Stimulated activated CD4-positive, alpha-beta T cell treated with anti-CD3 and anti-CD28 coated beads, Interleukin-4, amount 100 ng/mL, for 1 hour (primary cell): ENCODE measurements at places on chromosomes 6 and 20.

- no peak for DNase-seq
These were observed 643.8 kb upstream of the AGPAT4 start for GRCh38 chr6:161917645-161918044.

DNA sequence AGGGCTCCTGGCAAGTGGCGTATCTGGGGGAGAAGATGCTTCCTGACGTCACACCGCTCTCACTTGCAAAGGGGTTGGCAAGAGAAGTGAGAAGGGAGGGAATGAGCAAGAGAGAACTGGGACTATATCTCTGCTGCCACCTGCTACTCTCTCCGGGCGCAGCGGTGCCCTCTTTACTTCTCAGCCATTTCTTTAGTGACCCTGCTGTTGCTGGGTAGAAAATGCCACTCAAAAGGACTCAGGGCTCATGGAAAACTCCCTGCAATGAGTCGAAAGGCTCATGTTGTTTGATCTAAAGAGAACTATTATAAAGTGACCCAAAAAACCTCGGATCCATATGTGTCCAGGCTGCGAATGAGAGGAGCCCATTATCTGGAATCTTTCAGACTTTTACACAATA is 401.8 kb downstream of the SAMD5 start:
- no peak for DNase-seq

- DNase-seq, result no peak
These were observed 9.2 kb downstream of the POU3F2 start for GRCh38 chr6:98843271-98844243.

GRCh38 chr6:35415065-35415891 is 36.9 kb upstream of the FANCE start:
- peak; percentile 13 for DNase-seq

GRCh38 chr6:135185483-135185882 is 4.4 kb downstream of the MYB start:
- DNase-seq, result no peak

DNA sequence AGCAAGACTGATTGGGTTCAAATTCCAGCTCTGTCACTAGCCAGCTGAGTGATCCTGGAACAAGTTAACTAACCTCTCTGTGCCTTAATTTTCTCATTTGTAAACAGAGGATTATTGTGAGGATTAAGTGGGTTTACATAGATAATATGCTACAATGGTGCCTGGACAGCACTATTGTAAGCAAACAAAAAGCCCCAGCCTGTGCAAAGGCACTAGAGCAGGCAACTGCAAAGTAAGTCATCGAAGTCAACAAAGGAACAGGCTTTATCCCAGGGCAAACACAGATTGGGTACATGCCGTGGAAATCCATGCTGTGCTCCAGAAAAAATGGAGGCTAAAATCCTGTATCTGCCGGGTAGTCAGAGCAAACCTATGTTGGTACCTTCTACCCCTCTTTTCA is 43.2 kb upstream of the CTNNBL1 start:
- DNase-seq, result no peak

DNA sequence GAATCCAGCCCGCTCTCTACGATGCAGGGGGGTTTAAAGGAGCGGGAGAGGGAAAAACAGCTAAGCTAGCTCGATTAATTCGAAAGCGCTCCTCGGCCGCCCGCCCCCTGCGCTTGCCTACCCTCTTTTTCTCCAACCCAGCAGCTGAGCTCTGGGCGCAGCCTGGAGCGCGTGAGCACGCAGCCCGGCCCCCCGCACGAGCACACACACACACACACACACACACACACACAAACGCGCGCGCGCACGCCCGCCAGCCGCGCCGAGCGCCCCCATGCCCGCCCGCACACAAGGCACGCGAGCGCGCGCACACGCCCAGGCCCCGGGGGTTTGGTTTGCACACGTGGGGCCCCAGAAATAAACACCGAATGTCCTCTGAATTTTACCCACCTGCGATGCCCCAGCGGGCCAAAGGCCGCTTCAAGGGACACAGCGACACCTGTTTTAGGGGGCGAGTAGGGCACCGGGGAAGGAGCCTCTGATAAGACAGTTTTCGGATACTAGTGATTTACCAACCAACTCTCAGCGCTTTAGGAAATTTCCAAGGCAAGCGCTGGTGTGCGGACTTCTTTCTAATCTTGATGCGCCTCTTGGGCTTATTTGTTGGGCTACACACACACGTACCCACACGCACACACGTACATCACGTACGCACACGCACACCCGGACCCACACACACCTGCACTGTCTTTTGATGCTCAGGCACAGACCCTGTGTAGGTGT is 802 bp upstream of the NRN1 start:
- no peak for DNase-seq

DNA sequence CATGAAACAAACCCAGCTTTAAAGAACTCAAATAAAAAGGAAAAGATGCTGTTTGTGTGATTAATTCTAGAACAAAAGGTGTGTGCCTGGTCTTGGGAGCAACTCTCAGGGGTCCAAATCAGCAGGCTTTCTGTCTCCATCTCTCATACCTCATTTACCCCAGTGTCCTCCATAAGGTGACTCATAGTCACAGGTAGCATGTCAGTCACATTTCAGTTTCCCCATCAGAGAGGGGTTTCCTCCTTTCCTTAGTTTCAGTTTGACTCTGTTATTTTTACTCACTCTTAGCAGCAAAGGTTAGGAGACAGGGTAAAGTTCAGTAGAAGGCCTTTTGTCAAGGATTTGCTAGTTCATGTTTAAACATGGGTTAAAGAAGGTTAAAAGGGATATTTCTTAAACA is 46.2 kb downstream of the OGFRL1 start:
- DNase-seq, result no peak

DNA sequence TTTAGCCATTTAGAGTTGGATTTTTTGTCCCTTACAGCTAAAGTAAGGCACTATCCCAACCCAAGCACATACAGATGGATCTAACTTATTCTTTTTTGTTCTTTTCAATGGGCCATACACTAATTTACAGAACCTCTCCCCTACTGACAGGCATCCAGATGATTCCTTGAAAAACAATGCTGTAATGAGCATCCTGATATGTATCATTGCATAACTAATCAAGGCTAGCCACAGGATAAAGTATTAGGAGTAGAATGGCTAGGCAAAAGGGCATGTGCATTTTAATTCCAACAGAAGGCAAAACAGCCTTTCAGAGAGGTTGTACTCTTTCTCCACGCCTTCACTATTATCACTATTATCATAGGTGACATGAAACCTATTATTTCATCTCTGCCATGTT is 54.1 kb downstream of the ELOVL5 start:
- DNase-seq, result no peak

- DNase-seq, result no peak
These were observed 6.5 kb upstream of the DDO start for GRCh38 chr6:110421749-110422443.

GRCh38 chr20:41080866-41081265 is 52.2 kb downstream of the TOP1 start:
- no peak for DNase-seq

- DNase-seq, result no peak
These were observed 113.3 kb downstream of the LINC00237 start for GRCh38 chr20:20992686-20993360.

DNA sequence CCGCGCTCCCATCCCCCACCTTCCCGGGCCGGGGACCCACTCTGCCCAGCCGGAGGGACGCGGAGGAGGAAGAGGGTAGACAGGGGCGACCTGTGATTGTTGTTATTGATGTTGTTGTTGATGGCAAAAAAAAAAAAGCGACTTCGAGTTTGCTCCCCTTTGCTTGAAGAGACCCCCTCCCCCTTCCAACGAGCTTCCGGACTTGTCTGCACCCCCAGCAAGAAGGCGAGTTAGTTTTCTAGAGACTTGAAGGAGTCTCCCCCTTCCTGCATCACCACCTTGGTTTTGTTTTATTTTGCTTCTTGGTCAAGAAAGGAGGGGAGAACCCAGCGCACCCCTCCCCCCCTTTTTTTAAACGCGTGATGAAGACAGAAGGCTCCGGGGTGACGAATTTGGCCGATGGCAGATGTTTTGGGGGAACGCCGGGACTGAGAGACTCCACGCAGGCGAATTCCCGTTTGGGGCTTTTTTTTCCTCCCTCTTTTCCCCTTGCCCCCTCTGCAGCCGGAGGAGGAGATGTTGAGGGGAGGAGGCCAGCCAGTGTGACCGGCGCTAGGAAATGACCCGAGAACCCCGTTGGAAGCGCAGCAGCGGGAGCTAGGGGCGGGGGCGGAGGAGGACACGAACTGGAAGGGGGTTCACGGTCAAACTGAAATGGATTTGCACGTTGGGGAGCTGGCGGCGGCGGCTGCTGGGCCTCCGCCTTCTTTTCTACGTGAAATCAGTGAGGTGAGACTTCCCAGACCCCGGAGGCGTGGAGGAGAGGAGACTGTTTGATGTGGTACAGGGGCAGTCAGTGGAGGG is 2.8 kb downstream of the SOX4 start:
- DNase-seq, result peak; percentile 8

DNA sequence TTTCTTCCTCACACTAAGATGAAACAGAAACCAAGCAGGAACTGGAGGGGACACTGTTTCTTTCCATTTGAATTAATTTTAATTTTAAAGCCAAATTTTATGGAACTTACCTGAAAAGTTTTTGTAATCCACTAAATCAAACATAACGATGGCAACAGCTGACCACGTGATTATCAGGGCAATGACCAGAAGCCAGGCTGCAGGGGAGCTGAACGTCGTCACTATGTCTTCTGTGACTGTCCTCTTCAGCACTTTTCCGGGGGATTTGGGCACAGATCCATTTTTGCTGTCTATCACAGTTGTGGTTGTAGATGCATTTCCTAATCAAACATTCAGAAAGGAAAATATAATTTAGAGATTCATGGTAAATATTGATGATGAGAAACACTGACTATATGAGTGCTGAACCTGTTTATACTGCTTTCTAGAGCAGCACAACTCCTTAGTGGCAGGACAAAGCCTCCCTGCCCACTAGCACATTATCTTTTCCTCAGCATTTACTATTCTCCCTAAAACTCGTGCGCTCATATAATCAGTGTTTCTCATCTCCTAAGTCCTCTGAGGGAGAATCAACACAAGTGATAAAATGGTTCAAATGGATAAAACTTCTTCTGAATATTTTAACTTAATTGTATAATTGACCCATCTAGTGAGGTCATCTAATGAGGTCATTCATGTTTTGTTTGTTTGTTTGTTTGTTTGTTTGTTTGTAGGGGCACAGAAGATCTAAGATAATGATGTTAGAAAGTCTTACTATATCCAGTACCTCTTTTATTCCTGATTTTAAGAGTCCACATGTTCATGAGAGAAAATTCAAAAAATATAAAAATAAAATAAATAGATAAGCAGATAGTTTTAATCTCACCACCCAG is 65.7 kb downstream of the TRDN start:
- no peak for DNase-seq

- DNase-seq, result no peak
These were observed 38.1 kb upstream of the PDE7B start for GRCh38 chr6:135813401-135813800.

DNA sequence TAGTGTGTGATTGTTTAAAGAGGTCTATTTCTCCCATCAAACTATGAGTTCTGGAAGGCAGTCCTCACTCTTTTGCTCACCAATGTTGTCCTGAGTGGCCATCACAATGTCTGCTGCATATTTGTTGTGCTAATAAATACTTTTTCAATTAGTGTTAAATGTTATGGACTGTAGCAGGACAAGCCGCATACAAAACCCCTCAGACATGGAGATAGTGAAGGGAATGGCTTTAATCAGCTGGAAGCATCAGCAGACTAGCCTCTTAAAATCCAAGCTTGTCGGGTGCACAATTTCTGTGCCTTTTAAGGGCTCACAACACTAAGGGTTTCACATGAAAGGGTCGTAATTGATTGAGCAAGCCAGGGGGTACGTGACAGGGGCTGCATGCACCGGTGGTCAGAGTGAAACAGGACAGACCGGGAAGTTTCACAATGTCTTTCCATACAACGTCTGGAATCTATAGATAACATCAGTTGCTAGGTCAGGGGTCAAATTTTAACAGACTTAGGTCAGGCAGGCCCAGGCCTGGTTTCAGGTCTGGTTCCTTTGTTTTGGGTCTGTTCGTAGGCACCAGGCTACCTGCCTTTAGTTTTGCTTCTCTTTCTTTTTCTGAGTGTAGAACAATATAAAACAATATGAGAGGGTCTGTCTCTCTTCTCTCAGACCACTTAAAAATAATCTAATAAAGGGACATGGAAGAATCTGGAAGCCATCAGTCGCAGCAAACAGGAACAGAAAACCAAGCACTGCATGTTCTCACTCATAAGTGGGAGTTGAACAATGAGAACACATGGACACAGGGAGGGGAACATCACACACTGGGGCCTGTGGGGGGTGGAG is 327.6 kb upstream of the HTR1E start:
- DNase-seq, result no peak

GRCh38 chr20:23507346-23507745 is 16.4 kb downstream of the CST8 start:
- DNase-seq, result no peak

DNA sequence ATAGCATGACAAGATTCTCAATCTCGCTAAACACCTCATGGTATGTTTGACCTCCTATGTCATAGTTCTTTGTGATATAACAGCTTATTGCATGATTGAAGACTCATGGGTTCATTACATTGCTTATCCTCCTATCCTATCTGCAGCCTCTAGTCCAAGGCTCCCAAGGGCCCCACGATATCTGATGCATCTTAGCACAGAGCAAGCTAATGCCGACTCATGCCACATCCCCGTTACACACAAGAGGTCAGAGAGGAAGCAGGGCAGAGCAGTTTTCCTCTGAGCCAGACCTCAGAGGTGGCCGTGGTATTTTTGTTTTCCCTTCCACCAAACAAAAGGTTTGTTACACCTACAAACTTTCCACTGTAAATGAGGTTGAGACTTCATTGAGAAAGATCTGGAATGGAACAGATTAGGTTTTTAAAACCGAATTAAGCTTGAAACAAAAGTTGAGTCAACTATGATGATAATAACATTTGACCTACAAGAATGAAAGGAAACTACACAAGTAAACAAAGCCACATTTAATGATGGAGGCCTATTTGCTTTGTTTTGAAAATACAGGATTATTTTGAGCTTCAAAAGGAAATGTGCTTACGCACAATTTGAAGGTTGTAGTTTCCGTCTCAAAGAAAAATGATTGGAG is 133.9 kb upstream of the MYLIP start:
- no peak for DNase-seq

DNA sequence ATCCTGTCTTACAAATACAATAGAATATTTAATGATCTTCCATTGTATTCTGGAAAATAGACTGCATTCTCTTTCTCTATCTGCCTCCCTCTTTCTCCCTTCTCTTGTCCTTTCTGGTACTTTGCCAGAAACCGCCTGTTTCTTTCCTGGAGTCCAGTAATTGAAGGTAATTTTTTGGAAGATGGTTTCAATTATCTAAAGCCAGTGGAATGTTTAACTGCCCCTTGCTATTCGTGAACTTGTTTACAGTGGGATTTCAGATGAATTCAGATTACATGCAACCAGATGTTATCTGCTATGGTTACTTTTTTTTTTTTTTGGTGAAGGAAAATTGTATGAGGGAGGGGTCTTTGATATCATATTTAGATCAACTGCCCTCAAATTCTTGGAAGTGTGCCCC is 655.5 kb upstream of the FLRT3 start:
- DNase-seq, result no peak
